ENCODE measurements at places on chromosomes 3 and 15.

GRCh38 chr15:99059010-99059981, 45.6 kb upstream of the SYNM start:
- DNase-seq, result peak; percentile 60

DNA sequence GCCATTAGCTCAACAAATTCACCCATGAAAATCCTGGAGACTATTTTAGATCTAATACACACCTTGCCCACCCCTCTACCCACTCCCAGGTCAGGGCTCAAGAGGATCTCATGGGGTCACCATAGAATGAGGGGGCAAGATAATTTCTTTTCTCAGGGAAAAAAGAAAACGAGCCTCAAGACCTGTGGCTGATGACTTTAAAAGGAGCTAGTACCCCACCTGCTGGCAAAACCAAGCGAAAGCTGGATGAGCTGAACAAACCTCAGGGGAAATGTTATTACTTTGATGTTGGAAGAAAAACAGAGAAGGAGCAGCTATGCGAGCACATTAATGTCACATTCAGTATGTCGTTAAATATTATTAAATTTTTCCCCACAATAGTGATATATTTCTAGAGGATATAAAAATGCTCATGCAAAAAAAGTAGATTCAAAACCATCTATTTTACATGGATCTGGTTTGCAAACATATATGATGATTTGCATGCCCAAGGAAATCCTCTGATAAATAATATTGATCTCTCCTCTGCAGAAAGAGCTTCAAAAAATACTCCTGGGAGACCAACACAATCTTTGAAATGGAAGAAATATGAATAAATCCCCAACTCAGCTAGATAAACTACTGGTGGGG, 37.7 kb downstream of the PLD1 start:
- DNase-seq, result peak; percentile 60

DNA sequence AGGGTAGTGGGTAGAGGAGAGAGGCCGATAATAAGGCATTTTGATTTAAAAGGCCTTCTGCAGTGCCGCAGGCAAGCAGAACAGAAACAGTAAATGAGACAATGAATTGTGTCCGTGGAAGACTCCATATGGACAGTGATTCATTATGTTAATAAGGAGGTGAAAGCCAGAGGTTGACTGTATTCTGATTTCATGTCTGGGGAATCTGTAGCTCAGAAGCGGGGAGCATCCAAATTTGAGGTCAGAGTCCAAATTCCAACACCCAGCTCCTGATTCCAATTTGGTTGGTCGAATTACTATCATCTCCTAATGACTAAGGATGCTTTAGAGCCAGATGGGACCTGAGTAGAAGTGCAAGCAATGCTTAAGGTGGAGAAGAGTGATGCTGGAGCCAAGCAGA, 1.0 kb upstream of the TBC1D21 start:
- no peak for DNase-seq

GRCh38 chr3:54541369-54541768, 386.5 kb downstream of the LRTM1 start:
- no peak for DNase-seq

DNA sequence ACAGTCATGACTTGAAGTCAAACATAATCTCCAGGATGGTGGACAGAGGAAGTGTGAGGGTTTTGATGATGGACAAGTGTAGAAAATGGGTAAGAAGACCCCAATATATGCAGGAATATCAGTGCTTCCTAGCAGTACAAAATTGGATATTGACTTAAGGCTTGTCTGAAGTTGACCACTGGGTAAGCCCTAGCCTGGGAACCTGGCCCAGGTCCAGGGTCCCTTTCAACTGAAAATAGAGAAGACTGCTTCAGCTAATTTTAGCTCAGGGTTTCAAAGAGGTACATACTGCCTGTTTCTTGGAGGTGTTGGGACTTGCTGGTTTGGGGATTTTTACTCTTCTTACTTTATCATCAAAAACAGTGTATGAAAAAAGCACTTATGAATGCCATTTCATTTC, 4.7 kb downstream of the NR1D2 start:
- no peak for DNase-seq

DNA sequence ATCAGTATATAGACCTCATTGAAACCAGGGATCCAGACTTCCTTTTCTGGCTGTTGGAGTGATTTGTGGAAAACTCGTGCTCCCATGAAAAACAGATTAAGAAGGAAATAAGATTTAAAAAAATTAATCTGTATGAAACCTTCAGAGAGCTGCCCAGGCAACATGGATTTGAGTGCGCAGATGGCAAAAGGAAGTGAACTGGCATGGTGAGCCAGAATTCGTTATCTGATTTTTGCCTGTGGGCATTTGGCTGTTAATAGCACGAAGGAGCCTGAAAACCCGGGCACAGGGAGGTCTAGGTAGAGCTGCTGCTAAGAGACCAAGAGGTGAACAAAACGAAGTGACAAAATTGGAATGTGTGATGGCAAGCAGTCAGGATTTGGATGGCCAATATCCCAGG, 19.1 kb upstream of the SPINK8 start:
- no peak for DNase-seq

DNA sequence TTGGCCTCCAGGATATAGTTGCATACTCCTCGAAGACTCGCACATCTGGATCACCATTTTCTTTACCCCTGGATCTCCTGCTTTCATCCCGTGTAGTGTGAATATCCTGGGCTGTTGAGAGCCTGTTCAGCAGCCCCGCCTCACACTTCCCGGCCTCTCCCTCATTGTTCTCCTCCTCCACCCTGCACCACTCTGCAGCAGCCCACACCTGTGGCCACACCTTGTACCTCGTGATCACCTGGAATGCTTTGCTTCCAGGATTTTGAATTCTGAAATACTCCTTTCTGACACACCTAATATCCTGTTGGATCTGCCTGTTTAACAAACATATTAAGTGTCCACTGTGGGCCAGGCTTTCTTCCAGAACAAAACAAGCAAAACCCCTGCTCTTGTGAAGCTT, 14.4 kb downstream of the ABHD17C start:
- no peak for DNase-seq

- peak; percentile 64 for DNase-seq
These were observed 212.5 kb downstream of the OSBPL10 start for GRCh38 chr3:31768479-31769125.

DNA sequence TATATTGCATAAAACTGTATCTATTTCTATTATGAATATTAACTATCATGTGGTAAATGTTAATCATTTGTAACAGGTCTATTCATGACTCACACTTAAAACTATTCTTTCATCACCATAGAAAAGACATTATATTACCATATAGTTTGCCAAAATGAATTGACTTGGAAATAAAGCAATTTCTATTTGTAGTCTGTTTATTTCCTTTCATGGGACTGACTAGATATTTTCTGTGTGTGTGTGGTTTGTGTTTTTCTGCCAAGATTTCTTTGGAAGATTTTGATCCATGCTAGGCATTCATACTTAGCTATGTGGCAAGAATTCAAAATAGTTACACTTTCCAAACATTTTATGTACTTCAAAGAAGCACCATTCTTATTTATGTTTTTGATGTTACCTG, 522.5 kb upstream of the AGTR1 start:
- DNase-seq, result no peak

GRCh38 chr3:60175680-60176079, 1075.6 kb downstream of the FHIT start:
- DNase-seq, result no peak

DNA sequence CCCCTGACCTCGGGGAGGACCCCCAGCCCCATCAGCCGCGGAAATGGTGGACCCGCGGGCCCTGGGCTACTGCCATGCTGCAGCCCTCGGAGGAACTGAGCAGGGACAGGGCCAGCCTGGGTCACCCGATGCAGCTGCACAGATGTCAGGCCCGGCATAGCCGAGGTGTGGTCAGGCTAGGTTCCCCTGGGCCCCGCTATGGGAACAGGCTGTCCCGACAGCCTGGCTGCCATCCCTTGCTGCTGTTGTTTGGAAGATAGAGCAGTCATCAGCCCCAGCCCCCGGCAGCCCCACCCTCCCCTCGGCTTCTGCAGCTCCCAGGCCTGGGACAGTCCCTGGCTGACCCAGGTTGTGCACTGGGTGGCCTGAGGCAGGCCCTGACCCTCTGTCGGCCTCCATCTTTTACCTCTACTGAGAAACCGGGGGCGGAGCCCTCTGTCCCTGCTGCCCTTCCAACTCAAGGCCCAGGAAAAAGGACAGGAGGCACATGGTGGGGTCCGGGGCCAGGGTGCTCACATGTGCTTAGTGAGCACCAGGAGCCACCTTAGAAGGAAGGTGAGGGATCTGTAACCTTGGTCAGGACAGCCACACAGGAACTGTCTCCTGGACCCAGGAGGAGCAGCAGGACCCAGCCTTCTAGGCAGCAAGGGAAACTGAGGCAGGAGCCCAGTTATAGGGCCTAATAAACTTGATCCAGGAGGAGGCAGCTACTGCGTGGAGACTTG, 31.5 kb upstream of the FBLN2 start:
- no peak for DNase-seq

All from stimulated activated CD8-positive, alpha-beta memory T cell treated with anti-CD3 and anti-CD28 coated beads, Interleukin-4, amount 100 ng/mL, for 48 hours (primary cell).